ENCODE measurements at places on chromosomes 6 and 20. TPM values are rescaled to one million over a fixed set of nuclear protein-coding genes. Genes with fewer than 3 reads are reported as not detected.

DNA sequence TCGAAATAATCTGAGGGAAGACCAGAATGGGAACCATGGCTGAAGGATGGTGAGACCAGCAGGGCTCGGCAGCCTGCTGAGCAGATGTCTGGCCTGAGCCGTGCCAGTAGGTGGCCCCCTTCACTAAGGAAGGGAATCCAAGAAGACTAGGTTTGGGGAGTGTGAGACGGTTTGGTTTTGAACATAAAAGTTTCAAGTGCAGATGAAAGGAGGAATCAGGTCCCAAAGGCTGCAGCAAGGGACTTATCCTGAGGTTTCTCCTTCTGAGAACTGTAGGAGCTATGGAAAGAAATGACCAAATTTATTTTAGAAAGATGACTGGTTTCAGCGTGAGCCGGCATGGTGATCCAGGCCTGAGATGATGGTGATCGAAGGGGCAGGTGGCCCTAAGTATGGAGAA lies 4.6 kb upstream of the OSER1 start:
- DNase-seq = peak; percentile 91

DNA sequence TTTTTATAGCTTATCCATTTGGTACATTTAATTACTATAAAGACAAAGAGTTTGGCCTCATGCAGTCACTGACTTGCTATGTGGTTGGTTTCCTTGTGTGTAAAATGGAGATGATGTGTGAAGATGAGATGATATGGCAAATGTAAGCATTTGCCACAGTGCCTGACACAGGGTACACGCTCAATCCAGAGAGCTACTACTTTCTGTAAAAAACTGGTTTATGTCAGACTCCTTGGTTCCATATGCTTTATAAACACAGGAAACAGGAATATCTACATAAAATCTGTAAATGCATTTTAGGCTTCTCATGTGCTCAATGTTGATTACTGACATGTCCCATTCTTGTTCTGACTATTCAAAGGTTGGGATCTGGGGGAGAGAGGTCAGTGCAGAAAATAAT lies 10.4 kb downstream of the HIVEP1 start:
- DNase-seq = no peak

DNA sequence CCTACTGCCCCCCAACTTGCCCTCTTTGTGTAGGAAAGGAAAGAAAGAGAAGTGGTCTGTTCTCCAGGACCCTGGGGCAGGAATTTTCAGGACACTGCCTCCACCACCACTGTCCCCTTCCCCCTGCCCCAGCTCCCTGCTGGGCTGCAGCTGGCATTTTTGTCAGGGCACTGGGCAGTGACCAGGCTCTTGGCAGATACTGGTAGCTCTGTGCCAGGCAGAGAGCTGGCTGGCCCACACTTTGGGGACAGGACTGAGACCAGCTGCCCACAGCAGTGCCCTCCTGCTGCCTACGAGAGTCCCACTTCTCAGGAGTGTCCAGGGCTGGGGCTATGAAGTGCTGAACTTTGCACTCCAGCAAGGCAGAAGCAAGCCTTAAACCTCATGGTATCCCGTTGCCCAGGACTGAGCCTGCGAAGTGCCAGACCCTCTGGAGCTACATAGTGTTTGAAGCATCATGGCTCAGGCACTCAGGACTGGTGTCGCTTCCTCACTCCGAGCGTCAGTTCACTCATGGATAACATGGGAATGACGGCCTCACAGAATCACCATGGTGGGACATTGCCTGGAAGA lies 19.3 kb downstream of the SLC13A3 start:
- DNase-seq = peak; percentile 18

DNA sequence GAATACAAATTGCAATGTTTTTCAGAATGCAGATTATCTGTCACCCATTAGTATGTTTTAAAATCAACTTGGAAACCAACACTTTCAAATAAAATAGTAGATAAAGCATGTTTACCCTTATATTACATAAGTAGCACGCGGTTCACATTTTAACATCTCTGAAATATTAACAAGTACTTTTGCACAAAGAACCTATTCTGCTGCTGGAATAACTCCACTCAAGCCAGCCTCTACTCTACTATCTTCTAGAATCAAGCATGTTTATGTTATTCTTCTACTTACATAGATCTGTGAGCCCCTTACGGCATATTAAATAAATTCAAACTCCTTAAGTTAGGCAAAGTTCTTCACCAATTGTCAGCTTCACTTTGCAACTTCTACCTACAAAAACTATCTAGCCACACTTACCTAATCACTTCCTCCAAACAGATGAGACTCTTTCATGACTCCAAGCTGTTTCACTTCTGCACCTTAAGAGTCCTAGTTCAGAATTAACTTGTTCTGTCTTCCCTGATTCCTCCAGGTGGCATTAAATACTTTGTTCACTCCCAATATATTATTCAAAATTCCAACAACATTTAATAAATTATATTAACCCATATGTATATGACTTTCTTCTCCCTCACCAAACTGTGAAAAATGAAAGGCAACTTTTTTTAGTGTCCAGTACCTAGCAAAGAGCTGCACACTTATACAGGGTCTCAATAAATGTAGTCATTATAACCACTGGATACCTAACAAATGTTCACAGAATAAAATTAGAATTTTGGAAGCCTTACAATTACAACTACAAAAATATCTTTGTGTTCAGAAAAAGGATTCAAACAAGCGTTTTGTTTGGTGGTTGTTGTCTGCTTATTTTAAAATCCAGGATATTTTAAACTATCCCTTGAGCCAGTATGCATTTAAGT lies 12.1 kb downstream of the CEP85L start:
- no peak for DNase-seq

DNA sequence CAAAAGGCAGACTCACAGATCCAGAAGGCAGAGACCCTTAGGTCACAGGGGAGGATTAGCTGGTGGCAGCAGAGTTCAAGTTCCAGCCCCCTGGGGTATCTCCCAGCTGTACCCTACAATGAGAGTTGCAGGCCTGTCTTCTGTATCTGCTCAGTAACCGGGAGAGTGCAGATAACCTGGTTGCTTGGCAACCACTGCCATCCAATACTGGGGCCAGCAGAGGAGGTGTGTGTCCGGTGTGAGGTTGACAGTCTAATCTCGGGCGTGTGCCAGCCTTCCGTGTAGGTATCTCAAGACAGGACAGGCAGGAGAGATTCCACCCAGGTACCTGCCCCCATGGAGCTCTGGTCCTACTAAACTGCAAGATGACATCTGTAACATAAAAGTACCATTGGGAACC lies 56.6 kb upstream of the TBC1D7 start:
- peak; percentile 67 for DNase-seq

GRCh38 chr6:3918469-3918868 lies 69.3 kb downstream of the FAM50B start:
- no peak for DNase-seq

DNA sequence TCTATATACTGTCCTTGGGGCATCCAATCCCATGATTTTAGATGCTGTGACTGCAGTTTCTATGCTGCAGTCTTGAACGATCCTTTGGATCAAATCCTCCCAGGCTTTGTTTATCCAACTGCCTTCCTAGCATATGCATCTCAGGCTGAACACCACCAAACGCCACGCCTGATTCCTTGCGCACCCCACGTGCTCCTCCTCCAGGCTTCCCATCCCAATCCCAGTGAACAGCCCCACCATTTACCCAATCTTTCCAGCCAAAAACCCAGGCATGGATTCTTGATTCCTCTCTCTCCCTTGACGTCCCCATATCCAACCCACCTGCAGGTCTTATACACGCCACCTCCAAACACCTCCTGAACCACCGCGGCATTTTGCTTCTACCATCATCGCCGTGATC lies 7.8 kb downstream of the PDE10A start:
- no peak for DNase-seq

GRCh38 chr6:147508866-147509608 lies 547 bp downstream of the SAMD5 start:
- no peak for DNase-seq

DNA sequence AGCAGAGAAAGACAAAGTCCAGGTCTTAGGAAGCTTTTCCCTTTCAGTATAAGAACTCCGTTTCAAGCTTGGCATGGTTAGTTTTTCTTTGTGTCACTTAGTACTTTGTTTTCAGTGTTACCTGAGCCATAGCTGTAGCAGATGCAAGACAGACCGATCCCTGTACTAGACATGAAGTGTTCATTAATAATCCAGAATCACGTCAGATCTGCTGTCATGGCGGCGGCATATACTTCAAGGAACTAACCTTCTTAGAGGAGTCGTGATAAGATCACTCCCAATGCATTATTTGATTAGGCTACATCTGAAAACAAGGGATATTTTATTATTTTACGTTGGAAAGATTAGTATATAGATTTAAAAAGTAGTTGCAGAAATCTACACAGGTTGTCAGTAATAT lies 83.9 kb downstream of the AFDN start:
- no peak for DNase-seq

- DNase-seq = no peak
These were observed 148.9 kb downstream of the BCAS1 start for GRCh38 chr20:53921443-53921973.

DNA sequence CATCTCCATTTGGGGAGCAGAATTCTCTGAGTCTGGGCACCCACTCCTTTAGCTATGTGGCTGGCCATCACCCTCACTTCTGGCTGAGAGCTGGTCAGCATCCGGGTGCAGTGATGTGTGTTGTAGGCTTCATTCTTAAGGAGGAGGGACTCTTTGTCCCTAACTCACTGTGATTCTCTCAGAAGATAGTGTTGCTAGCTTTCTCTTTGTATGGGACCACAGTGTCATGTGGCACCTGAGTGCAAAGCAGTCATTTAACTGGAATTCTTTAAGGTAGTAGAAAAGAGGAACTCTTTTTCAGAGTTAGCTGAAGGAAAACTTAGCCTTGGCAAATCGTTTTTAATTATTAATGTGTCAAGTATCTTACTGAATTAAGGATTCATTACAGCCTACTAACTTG lies 165.9 kb downstream of the JARID2 start:
- no peak for DNase-seq

DNA sequence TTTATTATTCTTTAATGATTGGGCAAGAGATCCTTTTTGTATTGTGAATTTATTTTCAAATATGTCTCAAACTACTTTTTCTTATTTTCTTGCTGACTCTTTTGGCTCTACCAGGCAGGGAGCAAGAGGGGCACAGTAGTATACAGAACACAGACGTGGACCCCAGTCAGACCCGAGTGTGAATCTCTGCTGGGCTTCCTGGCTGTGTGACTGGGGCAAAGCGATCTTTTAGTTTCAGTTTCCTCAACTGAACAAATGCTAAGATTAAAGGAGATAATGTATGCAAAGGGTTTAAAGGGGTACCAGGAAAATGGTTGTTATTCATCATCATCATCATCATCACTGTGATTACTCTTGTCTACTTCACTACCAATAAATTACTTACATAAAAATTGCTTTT lies 317.5 kb downstream of the HIVEP2 start:
- DNase-seq = no peak

- no peak for DNase-seq
These were observed 113.1 kb downstream of the MTHFD1L start for GRCh38 chr6:150978624-150979023.

- DNase-seq = no peak
These were observed 40.8 kb downstream of the CCDC170 start for GRCh38 chr6:151534576-151534975.

DNA sequence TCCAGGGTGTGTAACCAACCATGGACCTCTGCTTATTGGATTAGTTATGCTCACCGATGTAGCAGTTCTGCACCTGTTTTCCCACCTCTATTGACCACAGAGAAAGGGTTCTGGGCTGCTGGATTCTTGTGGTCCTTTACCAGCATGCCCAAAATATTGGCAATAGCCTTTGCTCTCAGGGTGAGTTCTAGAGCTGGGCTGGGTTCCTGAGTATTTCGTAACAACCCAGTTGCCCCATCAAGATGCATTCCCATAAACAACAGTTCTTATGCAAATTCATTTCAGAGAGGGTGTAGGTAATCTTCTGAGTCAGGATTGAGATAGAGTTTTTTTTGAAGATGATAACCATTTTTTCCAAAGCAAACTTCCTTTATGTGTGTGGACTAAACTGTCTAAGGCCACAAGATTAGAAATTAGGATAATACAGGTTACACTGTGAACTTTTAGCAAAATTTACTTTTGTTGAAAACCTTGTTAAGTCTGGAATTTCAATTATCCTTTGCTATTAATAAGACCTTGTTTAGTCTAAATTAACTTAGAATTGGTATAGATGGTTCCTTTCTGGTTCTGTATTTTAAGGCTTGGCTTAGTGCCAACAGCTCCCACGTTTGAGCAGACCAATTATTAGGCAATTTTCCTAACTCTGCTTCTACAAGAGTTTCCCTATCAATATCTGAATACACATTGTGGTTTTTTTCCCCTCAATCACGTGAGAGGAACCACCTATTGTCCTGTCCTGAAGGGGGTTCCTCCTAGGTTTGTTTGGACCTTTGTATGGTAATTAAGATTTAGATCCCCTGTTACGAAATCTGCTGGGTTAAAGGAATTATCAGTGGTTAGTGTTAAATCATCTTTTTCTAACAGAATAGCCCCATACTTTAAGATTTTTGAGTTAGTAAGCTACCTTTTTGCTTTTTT lies 46.1 kb downstream of the TBX18 start:
- no peak for DNase-seq

GRCh38 chr6:25954756-25955155 lies 7.8 kb upstream of the TRIM38 start:
- no peak for DNase-seq

DNA sequence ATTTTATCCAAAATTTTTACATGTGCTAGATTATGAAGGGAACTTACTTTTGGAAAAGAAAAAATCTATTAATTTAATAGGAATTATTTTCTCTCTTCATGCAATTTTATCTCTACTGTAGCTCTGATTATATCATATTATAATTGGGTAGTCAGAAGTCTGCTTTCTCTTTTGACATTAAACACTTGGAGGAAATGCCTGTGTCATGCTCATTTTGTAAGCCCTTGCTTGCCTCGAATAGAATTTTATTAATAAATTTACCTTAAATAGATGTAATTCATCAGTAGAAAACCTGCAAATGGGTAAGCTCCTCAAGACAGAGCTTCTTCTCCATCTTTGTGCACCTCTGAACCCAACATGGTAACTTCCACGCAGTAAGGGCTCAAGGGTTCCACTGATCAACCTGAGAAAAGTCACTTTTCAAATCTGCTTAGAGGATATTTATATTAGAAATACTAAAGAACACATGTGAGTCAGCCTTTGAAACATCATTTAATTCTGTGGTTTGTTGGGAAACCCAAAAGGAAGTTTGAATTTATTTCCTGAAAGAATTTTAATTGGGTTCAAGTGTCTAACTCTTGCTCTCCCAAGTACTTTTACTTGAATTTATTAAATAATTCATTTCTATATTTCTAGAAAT lies 266.0 kb downstream of the ALDH8A1 start:
- no peak for DNase-seq

Gene OVOL2
- 0.40 TPM for total RNA-seq

Gene SLC35F1
- total RNA-seq = 27.8 TPM

Gene RAD21L1
- 0.28 TPM for total RNA-seq

Gene LHFPL5
- total RNA-seq = 0.79 TPM

Gene C6orf89
- 48.3 TPM for total RNA-seq

Gene HSP90AB1
- 875 TPM for total RNA-seq

Gene ANKEF1
- 2.8 TPM for total RNA-seq

Gene CAP2
- 9.0 TPM for total RNA-seq

Gene ANKRD66
- 3.5 TPM for total RNA-seq

Gene C6orf118
- total RNA-seq = 6.0 TPM

Gene ZKSCAN3
- 10.7 TPM for total RNA-seq

Gene DEFB132
- not detected for total RNA-seq

Gene PHIP
- total RNA-seq = 57.6 TPM

Gene TFB1M
- 20.4 TPM for total RNA-seq
